Pulmonary artery endothelial cell (primary cell): ENCODE measurements at places on chromosomes 6 and 20. TPM values are rescaled to one million over a fixed set of nuclear protein-coding genes. Genes with fewer than 3 reads are reported as not detected.

The SRSF3 gene
- total RNA-seq: 415 and 719 TPM in 2 replicates

The RAET1L gene
- total RNA-seq: not detected in 2 replicates

The RSPO4 gene
- not detected in 2 replicates for total RNA-seq

The SOBP gene
- total RNA-seq: 2.6 and 2.8 TPM in 2 replicates

The FRK gene
- total RNA-seq: 0.07 and 0.14 TPM in 2 replicates
